ENCODE measurements at places on chromosomes 4 and X. TPM values are rescaled to one million over a fixed set of nuclear protein-coding genes. Genes with fewer than 3 reads are reported as not detected.

DNA sequence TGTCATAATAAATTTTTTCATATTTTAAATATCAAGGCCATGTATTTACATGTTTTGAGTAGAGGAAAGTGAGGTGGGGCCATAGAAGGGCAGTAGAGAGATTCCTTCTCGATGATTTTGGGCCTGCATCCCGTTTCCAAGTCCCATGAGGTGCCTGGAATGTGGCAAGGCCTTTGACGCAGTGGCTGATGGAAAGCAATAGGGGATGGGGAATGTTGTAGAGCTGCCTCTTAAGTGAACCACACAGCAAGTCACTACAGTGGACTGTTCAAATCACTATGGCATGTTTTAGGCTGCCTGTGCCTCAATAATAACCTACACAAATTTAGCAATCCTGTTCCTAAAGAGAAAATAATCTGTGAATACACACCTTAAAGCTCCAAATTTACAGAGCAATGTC is 48.3 kb downstream of the ANXA5 start:
- no peak for DNase-seq

GRCh38 chr4:119025916-119026661 is 109.5 kb upstream of the MYOZ2 start:
- DNase-seq: no peak

DNA sequence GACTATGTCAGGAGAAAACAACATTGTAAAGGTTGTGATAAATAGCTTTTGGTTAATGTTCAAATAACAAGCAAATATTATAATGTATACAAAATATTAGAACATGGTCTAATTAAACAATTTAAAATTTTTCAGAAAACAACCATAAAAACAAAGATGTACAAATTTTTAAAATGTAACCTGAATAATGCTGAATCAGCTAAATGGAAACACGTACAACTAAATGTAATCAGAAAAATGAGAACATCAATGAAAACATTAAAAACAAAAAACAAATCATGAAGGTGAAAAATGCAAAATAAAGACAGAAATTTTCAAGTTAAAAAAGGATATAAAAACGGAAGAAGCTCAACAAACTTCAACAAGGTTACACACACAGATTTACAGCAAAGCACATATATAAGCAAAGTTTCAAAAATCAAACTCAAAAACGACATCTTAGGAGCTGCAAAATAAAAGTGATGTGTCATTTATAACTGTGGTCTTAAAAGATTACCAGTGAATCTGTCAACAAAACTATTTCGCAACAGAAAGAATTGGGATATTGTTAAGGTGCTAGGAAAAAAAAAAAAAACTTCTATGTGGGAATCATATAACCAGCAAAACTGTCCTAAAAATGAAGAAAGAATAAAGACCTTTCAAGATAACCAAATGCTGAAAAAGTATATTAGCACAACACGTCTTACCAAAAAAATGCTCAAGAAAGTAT is 31.8 kb downstream of the ZNF732 start:
- no peak for DNase-seq

GRCh38 chr4:3868211-3869173 is 102.3 kb downstream of the ADRA2C start:
- peak; percentile 57 for DNase-seq

DNA sequence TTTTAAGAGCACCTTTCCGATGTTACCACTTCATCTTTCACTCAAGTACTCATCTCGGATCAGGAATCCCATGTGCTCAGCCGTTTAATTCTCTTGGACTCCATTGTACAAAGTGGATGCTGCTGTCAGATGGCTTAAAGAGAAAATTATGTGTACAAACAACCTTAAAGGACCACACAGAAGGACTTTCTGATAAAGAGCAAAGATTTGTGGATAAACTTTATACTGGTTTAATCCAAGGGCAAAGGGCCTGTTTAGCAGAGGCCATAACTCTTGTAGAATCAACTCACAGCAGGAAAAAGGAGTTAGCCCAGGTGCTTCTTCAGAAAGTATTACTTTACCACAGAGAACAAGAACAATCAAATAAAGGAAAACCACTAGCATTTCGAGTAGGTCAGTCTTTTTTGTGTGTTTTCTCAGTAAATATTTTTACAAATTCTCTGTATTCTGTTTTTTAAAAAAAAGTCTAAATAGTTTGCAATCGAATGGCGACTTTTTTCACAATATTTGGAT is 20.1 kb downstream of the MMAA start:
- DNase-seq: peak; percentile 26

GRCh38 chrX:134990801-134991481 is at the start of gene SMIM10:
Gene SMIM10 (plus strand): TSS chrX:134990991. CDS start chrX:134991096, 105 bp downstream.
- DNase-seq: peak; percentile 36

- no peak for DNase-seq
Measured at GRCh38 chr4:121454251-121454979, 73.6 kb upstream of the QRFPR start.

DNA sequence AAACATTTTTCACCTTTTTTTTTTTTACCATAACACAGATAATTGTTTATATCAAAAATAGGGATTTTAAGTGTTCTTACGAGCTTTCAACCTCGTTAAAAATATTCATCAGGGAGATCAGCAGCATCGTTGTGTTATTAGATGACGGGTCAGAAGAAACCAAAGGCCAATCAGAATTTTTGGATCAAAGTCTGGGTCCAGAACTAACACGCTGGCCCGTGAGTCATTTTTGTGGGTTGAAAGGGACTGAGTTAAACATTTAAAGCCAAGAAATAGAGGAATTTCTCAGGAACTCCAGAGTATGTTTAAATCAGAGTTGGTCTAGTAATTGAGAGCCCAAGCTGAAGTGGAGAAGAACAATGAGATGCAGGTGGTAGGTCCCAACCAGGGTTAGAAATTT is 170.8 kb downstream of the TLL1 start:
- no peak for DNase-seq

DNA sequence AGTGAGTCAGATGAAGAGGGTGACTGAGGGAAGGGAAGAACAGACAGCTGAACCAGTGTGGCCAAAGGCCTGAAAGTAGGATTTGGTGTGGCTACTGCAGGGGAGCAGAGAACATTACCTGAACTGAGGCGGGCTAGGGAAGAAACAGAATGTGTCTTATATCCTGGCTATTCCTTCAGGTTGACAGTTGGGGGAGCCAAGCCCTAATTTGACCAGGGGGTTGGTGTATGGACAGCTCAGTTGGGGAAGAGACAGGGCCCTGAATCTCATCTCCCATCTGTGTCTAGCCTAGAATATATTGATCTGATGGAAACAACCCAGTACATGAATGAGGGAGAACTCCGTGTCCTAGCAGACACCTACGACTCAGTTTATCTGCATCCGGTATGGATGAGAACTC is 4.2 kb downstream of the HDAC6 start:
- no peak for DNase-seq

UGT2B10 gene
- not detected for polyA plus RNA-seq

MAGEC1 gene
- not detected for polyA plus RNA-seq

WDR17 gene
- polyA plus RNA-seq: 16.2 TPM

SRPK3 gene
- 0.73 TPM for polyA plus RNA-seq

SHISA3 gene
- polyA plus RNA-seq: 97.9 TPM
